Left hindlimb (tissue), 1 donor: ENCODE measurements at places on chromosomes 2 and 18.
A peak's percentile ranks its signal among the peaks of the same experiment; 100 is the strongest.

DNA sequence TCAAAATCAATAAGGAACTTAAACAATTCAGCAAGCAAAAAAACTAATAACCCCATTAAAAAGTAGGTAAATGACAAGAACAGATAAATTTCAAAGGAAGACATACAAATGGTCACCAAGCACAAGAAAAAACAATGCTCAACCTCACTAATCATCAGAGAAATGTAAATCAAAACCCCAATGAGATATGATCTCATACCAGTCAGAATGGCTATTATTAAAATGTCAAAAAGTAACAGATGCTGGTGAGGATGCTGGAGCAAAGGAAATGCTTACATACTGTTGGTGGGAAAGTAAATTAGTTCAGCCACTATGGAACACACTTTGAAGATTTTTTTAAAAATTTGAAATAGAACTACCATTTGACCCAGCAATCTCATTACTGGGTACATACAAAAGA, 538.0 kb downstream of the TMX3 start:
- no peak for DNase-seq

- DNase-seq: no peak
These were observed 847.7 kb downstream of the CPS1 start for GRCh38 chr2:211404098-211404497.

- no peak for DNase-seq
These were observed 260.6 kb upstream of the CCDC68 start for GRCh38 chr18:55219823-55220222.

DNA sequence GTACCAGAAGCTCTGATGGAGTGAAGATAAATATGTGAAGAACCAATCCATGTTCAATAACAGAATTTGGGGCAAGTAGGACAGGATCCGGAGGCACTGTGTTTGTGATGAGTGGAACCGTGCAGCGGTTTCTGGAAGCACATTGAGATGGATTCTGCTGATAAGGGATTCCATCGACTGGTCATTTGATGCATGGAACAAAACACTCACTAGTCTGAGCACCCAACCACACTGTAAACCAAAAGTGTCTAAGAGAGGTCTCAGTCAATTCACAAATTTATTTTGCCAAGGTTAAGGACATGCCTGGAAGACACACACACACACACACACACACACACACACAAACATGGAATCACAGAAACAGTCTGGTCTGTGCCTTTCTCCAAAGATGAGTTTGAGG, 459.5 kb downstream of the FBXO15 start:
- DNase-seq: no peak

- DNase-seq: no peak
These were observed 8.4 kb upstream of the LIMS2 start for GRCh38 chr2:127683757-127684156.

DNA sequence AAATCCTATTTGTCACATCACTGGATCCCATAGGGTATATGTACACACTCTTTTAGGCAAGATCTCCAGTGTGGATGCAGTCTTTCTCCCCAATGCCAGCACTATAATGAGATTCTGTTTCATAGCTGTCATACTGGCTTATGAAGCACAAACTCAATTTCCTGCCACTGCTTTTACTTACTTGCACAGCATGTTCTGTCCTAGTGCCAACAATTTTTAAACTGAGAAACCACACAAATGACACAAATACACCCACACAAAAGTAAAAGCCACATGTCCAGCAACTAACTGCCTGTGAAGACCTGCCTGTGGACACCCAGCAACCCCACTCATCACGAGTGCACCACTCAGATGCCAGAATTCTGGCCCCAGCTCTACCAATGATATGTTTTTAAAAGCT, 29.6 kb upstream of the RNU4ATAC start:
- no peak for DNase-seq

DNA sequence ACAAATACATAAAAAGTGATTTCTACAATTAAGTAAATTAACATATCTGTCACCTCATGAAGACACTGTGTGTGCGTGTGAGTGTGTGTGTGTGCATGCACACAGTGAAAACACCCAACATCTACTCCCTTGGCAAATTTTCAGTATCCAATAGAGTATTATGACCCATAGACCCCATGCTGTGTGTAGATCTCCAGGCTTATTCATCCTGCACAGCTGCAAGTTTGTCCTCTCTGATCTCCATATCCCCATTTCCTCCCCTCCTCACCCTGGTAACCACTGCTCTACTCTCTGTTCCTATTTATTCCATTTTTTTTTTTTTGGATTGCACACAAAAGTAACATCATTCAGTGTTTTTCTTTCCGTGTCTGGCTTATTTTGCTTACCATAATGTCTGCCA, 391.0 kb downstream of the SOX11 start:
- no peak for DNase-seq

DNA sequence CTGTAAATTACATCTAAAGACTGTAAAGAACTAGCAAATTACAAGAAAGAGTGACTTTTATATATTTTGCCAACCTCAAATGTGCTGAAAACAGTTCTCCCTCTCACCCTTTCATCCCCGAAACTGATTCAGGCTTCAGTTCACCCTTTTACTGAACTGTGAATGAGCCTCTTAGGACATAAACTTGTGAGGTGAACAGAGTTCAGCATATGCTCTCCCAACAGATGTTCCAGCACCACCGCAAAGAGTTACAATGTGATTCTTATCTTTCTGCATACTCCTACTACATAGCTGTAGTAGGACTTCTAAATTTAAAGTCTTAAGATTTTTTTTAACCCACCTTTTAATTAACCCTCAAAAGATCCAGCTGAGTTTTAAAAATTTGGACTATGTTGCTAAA, 1.2 kb upstream of the ZCCHC2 start:
- no peak for DNase-seq

- peak; percentile 25 for DNase-seq
These were observed 117.0 kb downstream of the NFATC1 start for GRCh38 chr18:79512461-79513380.

GRCh38 chr18:34848156-34848555, 138.1 kb downstream of the DTNA start:
- no peak for DNase-seq

DNA sequence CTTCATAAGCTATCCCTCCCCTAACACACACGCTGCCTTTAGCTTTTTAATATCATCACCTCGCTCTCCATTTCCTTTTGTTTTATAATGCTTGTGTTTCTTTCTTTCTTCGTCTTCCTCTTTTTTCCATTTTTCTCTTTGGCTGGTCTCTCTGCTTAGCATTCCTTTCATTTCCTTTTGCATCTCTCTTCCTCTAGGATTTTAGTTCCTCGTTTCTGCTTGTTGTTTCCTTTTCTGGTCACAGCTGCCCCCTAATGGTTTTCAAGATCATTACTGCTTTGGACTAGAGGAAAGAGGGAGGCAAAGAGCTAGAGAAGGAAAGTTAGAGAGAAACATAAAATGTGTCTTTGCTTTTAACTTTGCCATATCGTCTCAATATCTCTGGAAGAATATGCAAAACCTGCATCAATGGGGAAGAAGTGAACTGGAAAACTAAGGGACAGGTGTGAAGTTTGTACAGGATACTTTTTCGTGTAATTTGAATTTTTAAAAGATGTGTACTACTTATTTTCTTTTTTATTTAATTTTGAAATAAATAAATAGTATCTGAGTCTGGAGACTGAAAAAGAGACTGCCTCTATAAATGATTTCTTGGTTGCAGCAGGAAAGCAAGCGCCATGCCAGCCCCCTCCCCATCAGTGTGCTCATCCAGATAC, 6.3 kb upstream of the NRP2 start:
- DNase-seq: no peak

DNA sequence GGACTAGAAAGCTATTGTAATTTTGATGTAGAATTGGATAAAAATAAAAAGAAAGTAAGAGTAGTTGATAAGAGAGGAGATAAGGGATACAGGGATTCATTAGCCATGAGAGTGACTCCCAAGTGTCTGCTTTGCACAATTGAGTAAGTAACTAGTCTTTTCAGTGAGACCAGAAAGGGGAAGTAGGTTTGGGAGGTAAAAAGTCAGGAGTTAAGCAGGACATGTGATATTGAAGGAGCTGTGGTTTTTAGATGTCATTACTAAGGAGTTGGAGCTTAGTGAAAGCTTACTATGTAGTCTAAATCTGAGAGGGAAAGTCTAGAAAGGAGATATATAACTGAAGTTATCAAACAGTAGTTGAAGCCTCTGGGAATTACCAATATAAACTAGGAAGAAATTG, 93.4 kb downstream of the SLC5A7 start:
- DNase-seq: no peak

DNA sequence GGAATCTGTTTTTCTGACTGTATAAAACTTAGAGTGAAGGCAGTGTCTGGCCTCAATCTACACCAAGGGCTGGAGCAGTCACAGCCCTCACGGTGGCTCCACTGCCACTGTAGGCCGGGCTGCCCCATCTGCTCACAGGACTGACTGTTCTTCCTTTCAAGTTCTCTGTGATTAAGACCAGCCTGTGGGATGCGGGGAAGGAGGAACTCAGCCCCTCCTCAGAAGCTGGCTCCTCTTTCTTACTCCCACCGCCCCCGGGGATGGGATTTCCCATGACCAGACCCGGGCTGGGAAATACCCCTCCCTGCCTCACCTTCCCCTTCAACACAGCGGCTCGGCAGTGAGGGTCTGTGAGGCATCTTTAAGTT, 106.0 kb downstream of the COPS8 start:
- peak; percentile 63 for DNase-seq

DNA sequence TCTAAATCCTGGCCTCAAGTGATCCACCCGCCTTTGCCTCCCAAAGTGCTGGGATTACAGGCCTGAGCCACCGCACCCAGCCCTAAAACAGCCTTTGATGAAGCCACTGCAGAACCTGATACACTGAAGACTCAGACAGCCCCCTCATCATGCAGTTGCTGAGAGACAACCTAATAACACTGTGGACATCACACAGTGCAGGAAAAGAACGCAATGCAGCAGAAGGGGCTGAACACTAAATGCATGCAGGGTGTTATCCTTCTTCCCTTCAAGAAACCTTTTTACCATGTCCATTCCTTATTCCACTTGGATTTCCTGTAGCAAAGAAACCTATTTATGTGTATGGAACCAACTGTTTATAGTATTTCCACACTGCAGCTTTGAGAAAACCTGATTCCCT, 35.7 kb downstream of the MGAT4A start:
- DNase-seq: no peak

DNA sequence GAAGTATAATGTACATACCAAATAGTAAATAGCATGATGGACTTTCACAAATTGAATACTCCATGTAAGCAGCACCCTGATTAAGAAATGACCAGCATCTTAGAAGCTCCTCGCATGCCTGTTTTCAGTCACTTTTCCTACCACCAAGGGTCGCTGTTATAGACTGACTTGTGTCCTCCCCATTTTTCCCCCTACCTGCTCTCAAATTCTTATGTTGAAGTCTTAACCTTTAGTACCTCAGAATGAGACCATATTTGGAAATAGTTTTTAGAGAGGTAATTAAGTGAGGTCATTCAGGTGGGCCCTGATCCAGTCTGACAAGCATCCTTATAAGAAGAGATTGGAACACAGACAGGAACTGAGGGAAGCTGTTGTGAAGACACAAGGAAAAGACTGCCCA, 125.9 kb downstream of the LYPD6 start:
- no peak for DNase-seq
